ENCODE measurements at places on chromosomes 1 and 21. TPM values are rescaled to one million over a fixed set of nuclear protein-coding genes. Genes with fewer than 3 reads are reported as not detected.

The SELENBP1 gene
- 25.9 TPM for total RNA-seq

The GSTM1 gene
- not detected for total RNA-seq

The DNAJC6 gene
- 0.50 TPM for total RNA-seq

The ACADM gene
- total RNA-seq: 18.1 TPM

The SELL gene
- not detected for total RNA-seq

The FCGR2B gene
- not detected for total RNA-seq

The NBPF4 gene
- not detected for total RNA-seq

The BMP8A gene
- not detected for total RNA-seq

The OR2G6 gene
- total RNA-seq: not detected

The CHODL gene
- total RNA-seq: 0.15 TPM

The APOBEC4 gene
- total RNA-seq: not detected

The NPR1 gene
- total RNA-seq: under 0.01 TPM

The GBP6 gene
- not detected for total RNA-seq

The LORICRIN gene
- not detected for total RNA-seq

The OR2M3 gene
- not detected for total RNA-seq

The ARHGAP29 gene
- 24.2 TPM for total RNA-seq

The OR6N1 gene
- not detected for total RNA-seq

The AVPR1B gene
- not detected for total RNA-seq

The FAM163A gene
- total RNA-seq: not detected

The MAST2 gene
- total RNA-seq: 17.3 TPM

The ANKRD65 gene
- total RNA-seq: 0.50 TPM

The SLAMF7 gene
- total RNA-seq: not detected

The DONSON gene
- 28.7 TPM for total RNA-seq

The KCNK2 gene
- 4.8 TPM for total RNA-seq

The IL12RB2 gene
- total RNA-seq: not detected

The AKR1A1 gene
- 144 TPM for total RNA-seq

The RIPK4 gene
- under 0.01 TPM for total RNA-seq

The VANGL1 gene
- total RNA-seq: 8.6 TPM

The PRRX1 gene
- 57.8 TPM for total RNA-seq

The RHCE gene
- 0.50 TPM for total RNA-seq

The USF1 gene
- total RNA-seq: 38.2 TPM

The DCST1 gene
- total RNA-seq: not detected

The TMEM81 gene
- total RNA-seq: 1.0 TPM

The TGFB2 gene
- total RNA-seq: 0.84 TPM

The CFAP74 gene
- not detected for total RNA-seq

The HES4 gene
- total RNA-seq: 5.5 TPM

The RNU1-3 gene
- total RNA-seq: under 0.01 TPM

Measured in bronchus fibroblast of lung (primary cell).